ENCODE measurements at places on chromosomes 12 and 14.

- DNase-seq: no peak
Measured at GRCh38 chr14:24416254-24416931, 13.1 kb downstream of the CBLN3 start.

GRCh38 chr12:38775457-38775856 is 129.9 kb downstream of the CPNE8 start:
- DNase-seq: no peak

- DNase-seq: no peak
Measured at GRCh38 chr14:68401855-68402254, 391.0 kb downstream of the ZFP36L1 start.

DNA sequence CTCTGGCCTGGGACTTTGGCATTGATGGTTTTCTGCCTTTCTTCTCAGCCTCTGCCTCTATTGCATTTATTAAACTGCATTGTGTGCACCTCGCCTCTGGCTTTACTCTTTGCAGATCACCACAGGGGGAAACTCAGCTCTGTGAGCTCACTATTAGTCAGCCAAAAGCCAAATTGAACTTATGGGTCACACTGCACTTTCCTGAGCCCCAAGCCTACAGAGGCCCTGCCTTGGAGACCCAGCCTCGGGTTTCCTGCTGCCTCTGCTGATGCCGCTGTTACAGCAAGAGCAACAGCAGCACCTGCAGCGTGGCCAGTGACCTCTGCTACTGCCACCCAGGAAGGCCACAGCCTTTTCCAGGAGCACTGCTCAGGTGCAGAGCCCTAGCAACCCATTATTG is 122.5 kb downstream of the DAD1 start:
- no peak for DNase-seq

DNA sequence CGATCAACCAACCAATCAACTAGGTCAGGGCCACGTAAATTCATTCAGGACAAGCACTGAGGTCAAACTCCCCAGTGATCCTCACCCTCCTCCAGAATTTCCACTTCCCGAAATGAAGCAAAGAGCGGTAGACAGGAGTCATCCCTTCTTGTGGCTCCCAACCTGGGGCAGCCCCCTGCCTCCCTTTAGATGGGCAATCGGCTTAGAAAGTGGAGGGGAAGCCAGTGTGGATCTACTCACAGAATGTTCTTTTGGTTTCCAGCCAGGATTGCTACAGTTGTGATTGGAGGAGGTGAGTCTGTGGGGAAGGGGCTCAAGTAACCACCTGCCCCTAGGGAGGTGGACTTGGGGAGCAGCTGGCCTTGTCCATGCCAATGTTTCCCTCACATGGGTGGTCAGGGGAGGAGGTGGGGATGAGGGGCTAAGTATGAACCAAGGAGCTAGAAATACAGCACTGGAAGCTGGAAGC is 4.1 kb downstream of the IFI27 start:
- no peak for DNase-seq

GRCh38 chr12:95418142-95418541 is 55.8 kb upstream of the METAP2 start:
- no peak for DNase-seq

- DNase-seq: peak; percentile 11
Measured at GRCh38 chr14:71591929-71592328, 340.3 kb upstream of the RGS6 start.

- peak; percentile 38 for DNase-seq
Measured at GRCh38 chr12:117111386-117111785, 12.2 kb upstream of the TESC start.

DNA sequence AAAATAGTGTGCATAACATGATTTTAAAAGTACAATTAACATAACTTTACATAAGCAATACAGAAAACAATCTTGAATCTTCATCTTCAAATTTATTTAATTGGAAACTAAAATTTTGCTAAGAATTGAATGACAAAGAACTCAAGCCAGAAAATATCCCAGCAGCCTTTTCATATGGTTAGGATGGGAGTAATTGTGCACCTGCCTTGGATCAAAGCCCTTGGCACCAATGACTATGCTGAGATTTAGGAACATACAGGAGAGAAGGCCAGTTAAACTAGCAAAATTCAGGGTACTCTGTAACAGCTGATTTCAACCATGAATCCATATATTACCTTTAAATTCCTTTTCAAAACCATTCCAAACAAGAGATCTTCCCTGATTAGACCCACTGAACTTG is 5.8 kb downstream of the KERA start:
- no peak for DNase-seq

DNA sequence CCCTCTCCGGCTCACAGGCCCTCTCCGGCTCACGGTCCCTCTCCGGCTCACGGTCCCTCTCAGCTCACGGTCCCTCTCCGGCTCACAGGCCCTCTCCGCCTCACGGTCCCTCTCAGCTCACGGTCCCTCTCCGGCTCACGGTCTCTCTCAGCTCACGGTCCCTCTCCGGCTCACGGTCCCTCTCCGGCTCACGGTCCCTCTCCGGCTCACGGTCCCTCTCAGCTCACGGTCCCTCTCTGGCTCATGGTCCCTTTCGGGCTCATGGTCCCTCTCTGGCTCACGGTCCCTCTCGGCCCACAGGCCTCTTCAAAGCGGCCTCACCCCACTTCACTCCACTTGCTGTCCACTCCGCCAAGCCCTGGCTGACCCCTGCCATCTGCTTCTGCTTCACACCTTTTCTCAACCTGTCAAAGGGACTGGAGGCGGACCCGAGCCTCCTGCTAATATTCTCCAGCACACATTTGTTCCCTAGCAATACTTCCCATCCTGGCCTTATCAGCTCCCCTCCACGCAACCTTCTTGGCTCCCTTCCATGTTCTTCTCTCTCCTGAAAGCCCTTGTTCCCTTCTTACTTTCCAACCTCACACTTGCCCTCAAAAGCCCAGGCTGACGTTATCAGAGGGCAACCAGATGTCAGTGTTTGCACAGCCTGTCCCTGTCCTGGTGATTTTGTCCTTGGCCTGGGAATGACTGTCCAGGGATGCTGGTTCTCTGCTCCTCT is 176.7 kb downstream of the CALM1 start:
- no peak for DNase-seq

- no peak for DNase-seq
Measured at GRCh38 chr12:109446869-109447268, 30.2 kb downstream of the KCTD10 start.

DNA sequence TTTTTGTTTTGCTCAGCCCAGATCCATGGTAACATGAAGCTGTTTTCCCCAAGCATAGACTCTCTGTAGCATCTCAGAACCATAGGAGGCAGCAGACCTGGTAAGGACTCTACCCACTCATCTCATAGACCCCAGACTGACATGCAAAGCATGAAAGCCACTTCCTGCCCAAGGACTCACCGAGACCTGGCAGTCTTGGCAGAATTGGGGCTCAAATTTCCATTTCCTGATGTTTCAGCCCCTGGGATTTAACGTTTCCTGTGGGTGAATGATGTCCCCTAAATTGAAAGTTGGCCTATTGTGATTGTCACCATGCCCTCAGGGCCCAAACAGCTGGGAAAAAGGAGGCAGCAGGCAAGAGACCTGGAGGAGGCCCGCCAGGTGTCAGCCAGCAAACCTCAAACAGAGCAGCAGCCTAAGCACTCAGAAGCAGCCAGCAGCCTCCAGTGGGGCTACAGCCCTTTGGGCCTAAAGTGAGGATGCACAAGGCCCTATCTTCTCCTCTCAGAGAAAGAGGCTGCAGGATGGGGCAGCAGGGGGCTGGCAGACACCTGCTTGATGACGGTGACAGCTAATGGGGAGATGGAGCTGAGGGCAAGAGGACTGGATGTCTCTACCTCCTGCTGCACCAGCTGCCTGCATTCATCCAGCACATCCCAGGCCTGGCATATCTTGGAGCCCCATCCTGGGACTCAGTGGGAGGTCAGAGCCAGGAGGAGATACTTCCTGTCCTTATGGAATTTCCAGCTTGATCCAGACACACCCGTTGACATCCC is 8.5 kb downstream of the KRT85 start:
- no peak for DNase-seq

- DNase-seq: no peak
Measured at GRCh38 chr14:22168092-22168955, 420.7 kb downstream of the DAD1 start.

DNA sequence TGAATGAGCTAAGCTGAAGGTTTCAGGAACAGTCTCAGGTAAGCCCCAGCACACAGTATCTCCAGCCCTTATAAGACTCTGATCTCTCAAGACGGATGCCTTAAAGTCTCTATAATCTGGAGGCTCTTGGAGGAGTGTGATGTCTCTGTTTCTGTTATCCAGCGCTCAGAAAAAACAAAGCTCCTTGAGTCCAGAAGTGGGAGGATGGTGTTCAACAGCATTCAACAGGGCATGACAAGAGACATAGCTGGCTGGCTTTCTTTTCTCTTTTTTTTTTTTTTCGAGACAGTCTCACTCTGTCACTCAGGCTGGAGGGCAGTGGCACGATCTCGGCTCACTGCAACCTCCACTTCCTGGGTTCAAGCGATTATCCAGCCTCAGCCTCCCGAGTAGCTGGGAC is 31.6 kb upstream of the TESC start:
- DNase-seq: no peak
